ENCODE measurements at places on chromosomes 3 and 15. TPM values are rescaled to one million over a fixed set of nuclear protein-coding genes. Genes with fewer than 3 reads are reported as not detected.

DNA sequence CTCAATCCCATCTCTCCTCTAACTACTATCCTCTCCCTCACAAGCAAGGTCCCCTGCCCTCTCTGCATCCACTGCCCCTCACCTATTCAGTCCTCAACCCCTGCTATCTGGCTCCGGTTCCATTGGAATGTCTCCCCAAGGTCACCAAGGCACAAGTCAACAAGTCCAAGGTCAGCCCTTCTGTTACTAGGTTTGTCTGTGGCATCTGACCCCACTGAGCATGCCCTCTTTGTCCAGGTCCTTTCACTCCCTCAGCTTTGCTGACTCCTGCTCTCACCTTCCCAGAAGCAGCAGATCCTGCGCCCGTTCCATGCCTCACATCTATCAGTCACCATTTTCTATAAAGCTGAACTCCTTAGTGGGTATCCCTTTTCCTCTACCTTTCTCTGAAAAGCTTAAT, 8.3 kb upstream of the SEMA7A start:
- H3K4me1 ChIP-seq = no peaks in the 10 kb centered on the region
- no peaks in the 10 kb centered on the region for H3K36me3 ChIP-seq
- H3K4me3 ChIP-seq = no peak overlapping the region
- H3K27ac ChIP-seq = no peak overlapping the region
- no peak for DNase-seq

The CHSY1 gene
- polyA plus RNA-seq = 3.4 TPM

GRCh38 chr3:17634201-17634600, 108.2 kb downstream of the TBC1D5 start:
- no peak for DNase-seq
- H3K4me3 ChIP-seq = no peak overlapping the region
- no peak overlapping the region for H3K27ac ChIP-seq
- H3K27me3 ChIP-seq = no peaks in the 10 kb centered on the region

The RASGRP1 gene
- polyA plus RNA-seq = 0.76 TPM

The SRGAP3 gene
- polyA plus RNA-seq = 1.9 TPM

- peaks cover 6% of the 10 kb centered on the region for H3K4me1 ChIP-seq
- H3K27ac ChIP-seq = no peak overlapping the region
- no peaks in the 10 kb centered on the region for H3K27me3 ChIP-seq
- no peaks in the 10 kb centered on the region for H3K36me3 ChIP-seq
These were observed 58.2 kb downstream of the RAB7A start for GRCh38 chr3:128784232-128784631.

The TTC23 gene
- 5.5 TPM for polyA plus RNA-seq

GRCh38 chr3:73827204-73827603, 202.5 kb upstream of the PDZRN3 start:
- no peaks in the 10 kb centered on the region for H3K36me3 ChIP-seq
- no peak for DNase-seq
- H3K27ac ChIP-seq = no peak overlapping the region
- H3K27me3 ChIP-seq = no peaks in the 10 kb centered on the region
- no peaks in the 10 kb centered on the region for H3K4me1 ChIP-seq
- H3K4me3 ChIP-seq = no peak overlapping the region

The CYP11A1 gene
- 0.11 TPM for polyA plus RNA-seq

GRCh38 chr15:33500432-33501195, 189.8 kb downstream of the RYR3 start:
- no peak for DNase-seq
- no peaks in the 10 kb centered on the region for H3K36me3 ChIP-seq
- H3K27me3 ChIP-seq = no peaks in the 10 kb centered on the region
- no peak overlapping the region for H3K27ac ChIP-seq
- H3K4me1 ChIP-seq = no peaks in the 10 kb centered on the region

DNA sequence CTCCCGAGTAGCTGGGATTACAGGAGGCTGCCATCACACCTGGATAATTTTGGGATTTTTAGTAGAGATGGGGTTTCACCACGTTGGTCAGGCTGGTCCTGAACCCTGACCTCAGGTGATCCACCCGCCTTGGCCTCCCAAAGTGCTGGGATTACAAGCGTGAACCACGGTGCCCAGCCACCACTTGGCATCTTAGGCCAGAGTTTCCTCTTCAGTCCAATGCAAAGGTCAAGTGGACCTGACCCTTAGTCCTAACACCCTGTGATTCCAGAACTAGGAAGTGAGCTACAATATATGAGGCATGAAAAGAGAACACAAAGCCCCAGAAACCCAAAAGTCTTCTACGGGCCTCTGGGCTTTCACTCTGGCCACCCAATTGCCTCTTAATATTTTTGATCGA, 5.3 kb downstream of the MYLK start:
- no peaks in the 10 kb centered on the region for H3K36me3 ChIP-seq
- DNase-seq = no peak
- peaks cover 3% of the 10 kb centered on the region for H3K4me1 ChIP-seq
- H3K27me3 ChIP-seq = no peaks in the 10 kb centered on the region
- no peak overlapping the region for H3K4me3 ChIP-seq
- H3K27ac ChIP-seq = no peak overlapping the region

Data from pancreas (tissue), 10 donors.